ENCODE measurements at places on chromosomes 1 and 21.
A peak's percentile ranks its signal among the peaks of the same experiment; 100 is the strongest.

- DNase-seq, result no peak
These were observed 7.3 kb upstream of the RBM34 start for GRCh38 chr1:235168375-235168774.

- no peak for DNase-seq
These were observed 3.1 kb upstream of the WNT9A start for GRCh38 chr1:227950735-227951346.

- DNase-seq, result no peak
These were observed 794 bp downstream of the NID1 start for GRCh38 chr1:236063919-236064673.

- peak; percentile 80 for DNase-seq
These were observed 40.9 kb upstream of the PPIAL4F start for GRCh38 chr1:144551543-144552424.

- no peak for DNase-seq
These were observed 122.3 kb downstream of the GALNT2 start for GRCh38 chr1:230189341-230189740.

GRCh38 chr1:31505911-31506497 lies 70.3 kb upstream of the TINAGL1 start:
- DNase-seq, result no peak

DNA sequence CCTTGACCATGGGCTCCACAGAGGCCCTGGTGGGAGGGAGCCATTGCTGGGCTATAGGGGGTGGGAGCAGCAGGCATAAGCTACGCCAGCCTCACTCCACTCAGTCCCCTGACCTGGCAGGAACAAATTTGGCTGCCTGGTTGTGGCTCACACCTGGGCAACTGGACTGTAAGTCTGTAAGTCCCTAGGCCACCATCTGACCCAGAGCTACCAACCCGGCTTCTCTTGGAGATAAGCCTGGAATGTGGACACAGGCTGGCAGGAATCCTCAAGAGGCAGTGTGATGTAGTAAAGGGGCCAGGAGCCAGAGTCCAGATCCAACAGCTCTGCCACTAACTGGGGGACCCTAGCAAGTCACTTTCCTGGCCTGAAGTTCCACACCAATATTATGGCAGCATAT lies 11.4 kb downstream of the NCF2 start:
- no peak for DNase-seq

GRCh38 chr1:214326406-214326805 lies 45.4 kb downstream of the SMYD2 start:
- no peak for DNase-seq

- DNase-seq, result no peak
These were observed 54.5 kb downstream of the COL6A1 start for GRCh38 chr21:46035809-46036695.

- no peak for DNase-seq
These were observed 63.7 kb downstream of the DYRK1A start for GRCh38 chr21:37430184-37430821.

- peak; percentile 13 for DNase-seq
These were observed 31.7 kb downstream of the IFNGR2 start for GRCh38 chr21:33434770-33435360.

DNA sequence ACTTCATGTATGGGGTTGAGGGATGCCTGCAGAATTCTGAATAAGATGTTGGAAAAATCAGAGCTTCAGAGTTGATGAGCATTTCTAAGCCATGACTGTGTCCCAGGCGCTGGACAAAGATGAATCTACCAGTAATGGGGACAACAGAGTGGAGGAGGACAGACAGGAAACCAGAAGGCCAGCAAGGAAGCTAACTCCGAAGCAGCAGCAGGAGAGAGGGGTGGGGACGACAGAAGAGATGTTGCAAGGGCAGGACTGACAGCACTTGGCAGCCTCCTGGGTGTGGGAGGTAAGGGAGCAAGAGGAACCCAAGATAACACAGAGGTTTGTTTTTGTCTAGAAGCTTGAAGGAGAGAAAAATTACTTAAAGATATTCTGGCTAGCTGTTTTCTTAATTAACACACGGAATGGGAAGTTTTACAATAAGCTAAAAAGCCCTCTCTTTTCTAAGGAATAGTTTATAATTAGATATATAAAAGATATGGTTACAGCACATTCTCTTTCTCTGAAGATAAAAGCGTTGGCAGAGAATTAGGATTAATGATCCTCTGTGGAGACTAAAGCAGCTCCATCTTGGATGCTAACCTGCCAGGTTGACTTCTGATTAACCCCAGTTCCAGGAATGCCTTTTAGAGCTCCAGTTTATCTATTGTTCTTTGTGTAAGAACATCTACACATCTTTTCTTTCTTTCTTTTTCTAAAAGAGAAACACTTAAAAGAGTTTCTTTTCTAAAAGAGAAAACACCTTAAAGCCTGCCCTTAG lies 92.7 kb downstream of the TENT5C start:
- DNase-seq, result no peak

- peak; percentile 44 for DNase-seq
These were observed 25.5 kb downstream of the MAN1C1 start for GRCh38 chr1:25641931-25642573.

DNA sequence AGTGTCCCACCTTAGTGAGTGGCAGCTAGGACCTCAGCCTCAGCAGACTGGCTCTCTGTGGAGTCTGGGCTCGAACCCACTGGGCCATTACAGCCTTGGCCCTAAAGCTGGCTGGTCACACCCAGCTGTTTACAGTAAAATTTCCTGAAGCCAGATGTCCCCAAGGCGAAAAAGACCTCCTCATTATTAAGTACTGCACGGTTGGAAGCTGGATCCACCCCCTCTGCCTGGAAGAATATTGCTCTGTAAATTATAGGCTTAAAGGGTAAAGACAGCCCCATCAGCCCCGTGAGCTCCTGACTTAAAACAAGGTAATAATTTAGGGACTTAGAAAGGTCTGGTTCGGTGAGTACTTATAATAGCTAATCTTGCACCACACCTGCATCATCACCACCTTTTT lies 30.3 kb upstream of the TMEM51 start:
- no peak for DNase-seq

DNA sequence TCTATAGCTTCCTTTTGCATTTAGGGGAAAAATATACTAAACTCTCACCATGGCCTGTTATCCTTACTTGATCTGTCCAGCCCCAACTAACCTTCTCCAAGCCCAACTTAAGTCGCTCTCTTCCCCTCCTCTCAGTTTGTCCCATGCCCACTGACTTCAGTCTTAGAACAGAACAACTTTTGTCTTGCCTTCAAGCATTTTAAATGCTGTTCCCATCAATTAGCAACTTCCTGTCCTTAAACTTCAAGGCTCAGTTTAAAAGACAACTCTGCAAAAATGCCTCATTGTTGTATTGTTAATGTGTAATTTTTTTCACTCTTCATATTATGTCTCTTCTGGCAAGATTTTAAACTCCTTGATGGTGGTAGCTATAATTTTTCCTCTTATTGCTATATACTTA lies 526.9 kb downstream of the NEGR1 start:
- DNase-seq, result no peak

GRCh38 chr1:109277434-109278204 lies 5.3 kb downstream of the PSRC1 start:
- peak; percentile 69 for DNase-seq

DNA sequence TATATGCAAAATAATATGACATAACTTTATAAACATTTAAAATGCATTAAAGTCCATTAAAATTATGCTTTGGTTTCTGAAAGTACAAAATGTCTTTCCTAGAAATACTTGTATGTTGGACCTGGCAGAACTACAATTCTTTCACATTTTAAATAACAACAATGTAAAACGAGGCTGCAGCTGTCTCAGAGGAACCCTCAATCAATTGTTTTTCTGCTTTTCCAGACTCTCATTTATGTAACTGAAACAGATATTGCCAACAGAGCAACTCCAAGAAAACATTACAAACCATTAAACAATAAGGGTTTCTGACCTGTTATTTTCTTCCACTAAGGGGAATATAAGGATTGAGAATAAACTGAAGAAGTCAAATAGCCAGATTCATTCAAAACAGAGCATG lies 1193.4 kb downstream of the NCAM2 start:
- no peak for DNase-seq

- no peak for DNase-seq
These were observed 53.1 kb upstream of the CACNA1E start for GRCh38 chr1:181430015-181430885.

GRCh38 chr1:207217778-207218511 lies 103.5 kb upstream of the CD55 start:
- DNase-seq, result no peak

GRCh38 chr1:182698971-182699370 lies 14.6 kb upstream of the RGS8 start:
- DNase-seq, result no peak

DNA sequence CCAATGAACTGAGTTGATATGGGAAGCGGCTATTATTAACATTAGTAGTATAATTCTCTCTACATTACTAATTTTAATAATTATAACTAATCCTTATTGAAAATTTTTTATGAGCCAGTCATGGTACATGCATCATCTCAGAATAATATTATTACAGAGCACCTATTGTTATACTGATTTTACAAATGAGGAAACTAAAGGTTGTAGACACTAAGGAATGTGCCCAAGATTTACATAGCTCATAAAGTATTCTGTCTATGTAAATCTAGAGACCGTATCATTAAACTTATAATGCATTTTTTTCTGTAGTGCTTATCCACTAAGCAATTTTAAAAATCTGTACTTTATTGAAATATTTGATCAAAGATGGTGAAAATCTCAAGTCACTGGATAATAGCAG lies 825.9 kb downstream of the PLA2G4A start:
- no peak for DNase-seq

DNA sequence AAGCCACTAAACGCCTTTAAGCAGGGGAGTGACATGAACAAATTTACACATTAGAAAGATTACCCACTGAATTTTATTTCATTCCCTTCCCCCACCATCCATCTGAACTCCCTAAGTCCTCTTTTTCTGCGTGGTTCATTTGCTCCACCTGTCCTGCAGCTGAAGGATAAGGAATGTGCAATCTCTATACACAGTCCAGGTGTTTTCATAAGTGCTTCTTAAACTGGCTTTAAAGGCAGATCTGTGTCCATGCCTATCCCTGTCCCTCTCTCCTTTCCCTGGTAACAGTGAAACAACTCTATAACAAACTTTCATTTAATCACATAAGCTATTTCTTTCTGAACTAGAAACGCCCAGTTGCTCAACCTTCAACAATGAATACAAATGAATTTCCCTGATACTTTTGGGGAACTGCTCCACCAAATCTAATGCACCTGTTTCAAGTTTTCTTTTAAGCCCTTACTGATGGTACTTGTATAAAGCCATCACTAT lies 8.4 kb downstream of the GSTM3 start:
- DNase-seq, result no peak

- no peak for DNase-seq
These were observed 14.4 kb upstream of the FCRL5 start for GRCh38 chr1:157566484-157567300.

- no peak for DNase-seq
These were observed 8.5 kb downstream of the SLC26A9 start for GRCh38 chr1:205934788-205935187.

DNA sequence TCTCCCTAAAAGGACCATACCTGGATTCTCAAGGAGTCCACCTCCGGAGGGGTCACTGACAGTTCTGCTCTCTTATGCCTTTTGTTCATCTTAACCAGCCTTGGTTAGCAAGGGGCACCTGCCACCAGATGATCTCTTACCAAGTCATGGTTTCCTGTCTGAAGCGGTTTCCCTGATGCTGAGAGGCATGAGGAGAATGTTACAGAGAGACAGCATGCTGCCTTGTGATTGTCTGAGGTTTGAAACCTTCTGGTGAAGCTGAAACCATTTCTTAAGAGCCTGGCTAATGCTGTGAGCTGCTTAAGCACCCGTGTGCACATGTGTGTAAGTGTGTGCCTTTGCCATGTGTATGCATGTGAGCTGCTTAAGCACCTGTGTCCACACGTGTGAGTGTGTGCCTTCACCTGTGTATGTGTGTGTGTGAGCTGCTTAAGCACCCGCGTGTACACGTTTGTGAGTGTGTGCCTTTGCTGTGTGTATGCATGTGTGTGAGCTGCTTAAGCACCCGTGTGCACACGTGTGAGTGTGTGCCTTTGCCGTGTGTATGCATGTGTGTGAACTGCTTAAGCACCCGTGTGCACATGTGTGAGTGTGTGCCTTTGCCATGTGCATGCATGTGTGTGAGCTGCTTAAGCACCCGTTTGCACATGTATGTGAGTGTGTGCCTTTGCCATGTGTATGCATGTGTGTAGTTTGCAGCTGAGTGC lies 136.4 kb upstream of the COL6A1 start:
- DNase-seq, result no peak

DNA sequence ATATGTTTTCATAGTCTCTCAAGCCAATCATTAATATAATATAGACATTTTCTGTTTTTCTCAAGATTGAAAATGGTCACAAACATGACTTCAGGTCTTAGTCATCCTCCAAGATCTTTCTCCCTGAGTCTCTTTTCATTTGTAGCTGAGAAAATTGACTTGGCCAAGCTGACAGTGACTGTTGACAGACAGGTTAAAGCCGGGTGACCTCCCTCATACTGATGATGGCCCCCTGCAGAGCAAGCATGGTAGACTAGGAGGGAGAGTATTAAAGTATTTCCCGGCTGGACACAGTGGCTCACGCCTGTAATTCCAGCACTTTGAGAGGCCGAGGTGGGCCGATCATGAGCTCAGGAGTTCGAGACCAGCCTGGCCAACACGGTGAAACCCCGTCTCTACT lies 6.8 kb upstream of the KIAA1614 start:
- DNase-seq, result no peak

DNA sequence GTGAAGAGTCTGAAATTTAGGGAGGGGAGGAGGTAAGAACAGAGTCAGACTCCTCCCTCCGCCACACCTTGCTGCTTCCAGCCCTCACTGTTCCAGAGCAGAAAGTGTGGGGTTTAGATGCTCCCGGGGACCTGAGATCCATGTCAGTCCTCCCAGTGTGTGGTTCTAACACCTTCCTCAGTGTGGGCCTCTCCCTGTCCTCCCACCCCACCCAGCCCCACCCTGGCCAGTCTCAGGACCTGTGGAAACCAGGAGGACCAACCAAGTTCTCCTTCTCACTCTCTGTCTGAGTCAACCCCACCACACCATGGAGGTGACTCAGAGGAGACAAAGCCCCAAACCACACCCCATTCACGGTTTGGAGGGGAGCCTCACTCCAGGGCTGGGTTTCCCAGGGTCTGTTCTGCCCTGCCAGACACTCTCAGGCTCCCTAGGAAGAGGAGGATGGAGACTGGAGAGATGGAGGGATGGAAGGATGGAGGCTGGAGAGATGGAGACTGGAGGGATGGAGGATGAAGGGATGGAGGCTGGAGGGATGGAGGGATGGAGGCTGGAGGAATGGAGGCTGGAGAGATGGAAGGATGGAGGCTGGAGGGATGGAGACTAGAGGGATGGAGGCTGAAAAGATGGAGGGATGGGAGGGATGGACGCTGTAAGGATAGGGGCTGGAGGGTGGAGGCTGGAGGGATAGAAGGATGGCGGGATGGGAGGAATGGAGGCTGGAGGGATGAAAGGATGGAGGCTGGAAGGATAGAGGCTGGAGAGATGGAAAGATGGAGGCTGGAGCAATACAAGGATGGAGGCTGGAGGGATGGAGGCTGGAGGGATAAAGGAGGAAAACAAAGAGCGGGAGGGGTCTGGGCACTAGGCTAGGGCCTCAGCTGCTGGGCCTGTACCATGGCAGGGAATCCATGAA lies 100.9 kb upstream of the RUNX3 start:
- DNase-seq, result peak; percentile 75

GRCh38 chr1:54803761-54804470 lies 2.8 kb upstream of the TTC22 start:
- no peak for DNase-seq

- DNase-seq, result no peak
These were observed 97.6 kb upstream of the VANGL1 start for GRCh38 chr1:115544131-115544530.

- DNase-seq, result no peak
These were observed 27.6 kb downstream of the PODN start for GRCh38 chr1:53089478-53090226.

Measured in CD4-positive, alpha-beta T cell treated with Interleukin-12 subunit alpha and Interleukin-12 subunit beta, for 1 hour (primary cell).